ENCODE measurements at places on chromosomes 13 and 19.

GRCh38 chr13:99392470-99393135 is 85.4 kb upstream of the GPR183 start:
- no peak for DNase-seq

DNA sequence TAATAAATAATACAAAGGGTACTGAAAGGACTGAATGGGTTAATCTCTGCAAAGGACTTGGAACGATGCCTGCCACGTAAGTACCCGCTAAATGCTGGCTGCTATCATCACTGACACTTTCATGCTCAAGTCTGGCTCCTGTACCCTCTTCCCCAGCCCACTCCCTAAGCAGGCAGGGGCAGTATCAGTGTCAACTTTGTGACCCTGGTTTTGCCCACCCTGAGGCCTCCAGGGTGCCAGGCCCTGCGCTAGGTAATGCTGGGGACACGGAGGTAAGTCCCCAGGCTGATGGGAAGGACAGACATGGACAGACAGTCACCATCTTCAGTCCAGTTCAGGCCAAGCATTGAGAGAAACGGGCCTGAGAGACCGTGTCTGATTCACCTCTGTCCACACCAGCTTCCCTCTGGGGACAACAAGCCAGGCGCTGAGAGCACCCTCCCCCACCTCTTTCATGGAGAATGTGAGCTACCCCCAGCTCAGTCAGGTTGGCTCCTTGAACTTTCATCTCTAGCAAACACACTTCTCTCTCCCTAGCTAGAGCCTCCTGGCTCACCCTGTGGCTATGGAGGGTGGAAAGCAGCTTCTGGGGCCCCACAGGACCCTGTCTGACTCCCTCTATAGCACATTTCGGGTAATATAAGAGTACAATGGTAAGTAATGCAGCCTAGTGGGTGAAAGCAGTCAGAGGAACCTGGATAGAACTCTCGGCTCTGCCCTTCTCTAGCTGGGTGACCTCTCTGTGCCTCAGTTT is 800 bp downstream of the ETFB start:
- no peak for DNase-seq

GRCh38 chr19:42175952-42176648 is 41.4 kb downstream of the DEDD2 start:
- no peak for DNase-seq

DNA sequence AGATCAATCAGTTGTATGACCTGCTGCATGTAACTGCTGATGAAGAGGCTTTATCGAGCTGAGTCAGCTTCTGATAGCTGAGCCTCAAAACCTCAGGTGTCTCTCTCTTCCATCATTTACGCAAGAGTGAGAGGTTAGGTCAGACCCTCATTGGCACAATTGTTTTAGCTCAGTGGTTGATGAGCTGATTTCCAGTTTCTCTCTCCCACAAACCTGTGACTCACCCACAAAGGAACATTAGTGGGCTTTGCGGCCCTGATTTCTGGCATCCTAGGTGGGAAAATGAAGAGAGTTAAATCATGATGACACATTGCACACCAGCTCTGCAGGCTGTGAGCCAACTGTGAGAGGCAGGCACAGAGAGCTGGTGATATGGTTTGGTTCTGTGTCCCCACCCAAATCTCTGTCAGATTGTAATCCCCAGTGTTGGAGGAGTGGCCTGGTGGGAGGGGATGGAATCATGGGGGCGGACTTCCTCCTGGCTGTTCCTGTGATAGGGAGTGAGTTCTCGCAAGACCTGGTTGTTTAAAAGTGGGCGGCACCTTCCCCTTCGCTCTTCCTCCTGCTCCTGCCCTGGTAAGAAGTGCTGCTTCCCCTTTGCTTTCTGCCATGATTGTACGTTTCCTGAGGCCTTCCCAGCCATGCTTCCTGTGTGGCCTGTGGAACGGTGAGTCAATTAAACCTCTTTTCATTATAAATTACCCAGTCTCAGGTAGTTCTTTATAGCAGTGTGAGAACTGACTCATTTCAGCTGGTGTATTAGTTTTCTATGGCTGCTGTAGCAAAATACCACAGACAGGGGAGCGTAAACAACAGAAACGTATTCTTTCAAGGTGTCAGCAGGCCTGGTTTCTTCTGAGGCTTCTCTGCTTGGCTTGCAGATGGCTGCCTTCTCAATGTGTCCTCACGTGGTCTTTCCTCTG is 33.5 kb upstream of the TMTC4 start:
- DNase-seq, result no peak

DNA sequence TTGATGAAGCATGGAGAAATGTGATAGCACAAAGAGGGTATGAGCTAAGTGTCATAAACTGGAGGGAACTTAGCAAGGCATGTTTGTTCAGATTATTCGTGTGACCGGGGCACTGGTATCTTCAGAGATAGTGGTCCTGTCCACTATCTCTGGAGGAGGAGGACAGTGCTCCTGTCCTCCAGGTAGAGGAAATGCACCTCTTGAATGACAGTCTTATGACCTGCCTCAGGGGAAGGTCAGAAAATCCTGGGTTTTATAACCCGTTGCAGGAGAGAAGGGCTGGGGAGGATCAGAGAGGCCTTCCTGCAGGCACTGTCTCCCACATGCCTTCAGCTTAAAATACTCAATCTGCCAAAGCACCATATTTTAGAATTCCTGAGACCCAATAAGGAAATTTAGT is 213.5 kb upstream of the UBL3 start:
- no peak for DNase-seq

DNA sequence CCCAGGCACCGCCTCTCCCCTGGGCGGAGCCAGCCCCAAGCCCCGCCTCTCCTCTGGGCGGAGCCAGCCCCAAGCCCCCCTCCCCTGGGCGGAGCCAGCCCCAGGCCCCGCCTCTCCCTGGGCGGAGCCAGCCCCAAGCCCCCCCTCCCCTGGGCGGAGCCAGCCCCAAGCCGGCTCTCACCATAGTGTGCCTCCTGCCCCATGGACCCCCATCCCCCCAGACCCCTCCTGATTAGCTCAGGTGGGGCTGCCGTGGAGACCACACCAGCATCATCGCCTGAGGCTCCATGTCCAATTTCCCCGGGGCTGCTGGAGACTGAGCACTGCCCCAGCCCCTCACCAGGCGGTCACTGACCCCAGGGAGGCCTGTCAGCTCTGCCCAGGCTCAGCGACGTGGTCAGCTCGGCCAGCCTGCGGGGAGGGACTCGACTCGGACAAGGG is 4.2 kb upstream of the MADCAM1 start:
- DNase-seq, result no peak

DNA sequence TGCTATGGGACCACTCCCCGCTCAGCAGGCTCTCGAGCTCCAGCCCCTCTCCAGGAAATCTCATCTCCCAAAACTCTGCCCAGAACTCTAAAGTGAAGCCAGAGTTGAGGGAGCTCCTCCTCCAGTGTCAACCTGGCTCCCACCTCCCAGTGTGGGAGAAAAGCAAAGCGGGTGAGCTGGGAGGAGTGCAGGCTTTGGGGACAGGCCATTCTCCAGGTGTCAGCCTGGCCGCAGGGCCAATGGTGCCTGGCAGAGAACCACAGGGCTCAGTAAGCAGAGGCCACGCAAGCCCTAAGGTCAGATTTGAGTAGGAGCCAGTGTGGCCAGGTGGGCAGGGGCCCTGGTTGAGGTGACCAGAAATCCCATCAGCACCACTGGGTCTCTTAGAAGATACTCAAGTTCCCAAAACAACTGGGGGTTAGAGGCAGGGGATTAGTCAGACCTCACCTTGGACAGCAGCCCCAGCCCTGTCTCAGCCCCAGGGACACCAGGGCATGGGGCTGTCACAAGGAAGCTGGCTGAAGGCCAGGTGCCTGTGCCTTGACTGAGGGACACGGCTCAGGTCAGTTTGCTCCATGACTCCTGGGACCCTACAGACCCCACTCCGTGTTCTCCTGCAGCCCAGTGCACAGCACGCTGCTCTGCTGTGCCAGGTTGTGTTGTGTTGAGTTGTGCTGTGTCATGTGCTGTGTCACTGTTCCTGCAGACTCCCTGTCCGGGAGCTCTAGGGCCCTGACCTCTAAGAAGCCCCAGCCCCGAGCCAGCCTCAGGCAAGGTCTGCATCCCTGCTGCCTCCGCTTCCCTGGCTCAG is 2.8 kb upstream of the ZNF181 start:
- DNase-seq, result no peak

DNA sequence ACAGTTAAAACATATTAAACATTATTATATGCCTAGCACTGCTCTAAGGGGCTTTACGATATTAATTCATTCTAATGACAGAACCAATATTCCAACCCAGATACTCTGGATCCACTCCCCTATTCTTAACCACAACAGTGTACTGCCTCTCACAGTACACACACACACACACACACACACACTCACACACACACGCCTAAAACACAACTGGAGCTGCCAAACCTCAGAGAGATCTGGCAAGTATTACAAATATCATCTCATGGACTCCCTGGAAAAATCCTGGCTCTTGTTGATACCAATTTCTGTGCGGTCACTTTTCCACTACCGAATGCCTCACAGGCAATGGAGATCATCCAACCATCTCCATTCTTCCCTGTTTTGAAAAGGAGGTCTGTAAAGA is 1.3 kb downstream of the ZNF780A start:
- DNase-seq, result no peak

- peak; percentile 66 for DNase-seq
Measured at GRCh38 chr19:46000491-46001246, 5.4 kb downstream of the CCDC61 start.

DNA sequence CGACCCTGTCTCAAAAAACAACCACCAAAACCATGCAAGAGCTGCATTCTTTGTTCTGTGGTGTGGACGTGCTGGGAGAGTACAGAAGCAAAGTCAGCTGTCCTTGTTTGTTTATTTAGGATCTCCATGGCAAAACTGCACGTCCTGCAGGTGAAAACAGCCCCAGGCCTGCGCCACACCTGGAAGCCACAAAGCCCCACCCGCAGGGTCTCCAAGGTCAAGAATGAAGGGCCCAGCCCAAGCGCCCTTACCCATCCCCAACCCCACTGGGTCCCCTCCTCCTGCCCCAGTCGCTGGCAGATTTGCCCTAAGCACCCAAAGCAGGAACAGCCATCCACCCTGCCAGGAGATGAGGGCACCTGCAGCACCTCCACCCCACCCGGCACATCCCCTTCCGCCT is 10.5 kb downstream of the MBD3 start:
- no peak for DNase-seq

- no peak for DNase-seq
Measured at GRCh38 chr19:46898731-46899130, 37.9 kb downstream of the ARHGAP35 start.

GRCh38 chr19:51458899-51459505 is 748 bp upstream of the SIGLEC8 start:
- DNase-seq, result no peak

GRCh38 chr13:28659621-28659970 is 666 bp downstream of the POMP start:
- DNase-seq, result no peak

DNA sequence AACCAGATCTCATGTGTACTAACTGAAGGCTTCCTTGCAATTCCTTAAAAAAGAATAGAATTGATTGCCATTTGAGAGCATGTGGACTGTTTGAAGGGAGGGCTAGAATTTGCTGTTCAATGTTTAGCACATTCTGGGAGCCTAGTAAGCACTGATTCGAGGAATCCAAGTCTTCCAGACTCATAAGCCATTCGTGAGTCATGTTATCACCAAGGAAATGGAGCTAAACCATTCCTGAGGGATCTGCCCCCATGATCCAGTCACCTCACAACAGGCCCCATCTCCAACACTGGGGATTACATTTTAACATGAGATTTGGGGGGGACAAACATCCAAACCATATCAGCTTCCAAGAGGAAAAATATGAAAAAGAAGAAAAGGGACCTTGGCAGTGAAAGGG is 276.4 kb downstream of the KCNRG start:
- no peak for DNase-seq

DNA sequence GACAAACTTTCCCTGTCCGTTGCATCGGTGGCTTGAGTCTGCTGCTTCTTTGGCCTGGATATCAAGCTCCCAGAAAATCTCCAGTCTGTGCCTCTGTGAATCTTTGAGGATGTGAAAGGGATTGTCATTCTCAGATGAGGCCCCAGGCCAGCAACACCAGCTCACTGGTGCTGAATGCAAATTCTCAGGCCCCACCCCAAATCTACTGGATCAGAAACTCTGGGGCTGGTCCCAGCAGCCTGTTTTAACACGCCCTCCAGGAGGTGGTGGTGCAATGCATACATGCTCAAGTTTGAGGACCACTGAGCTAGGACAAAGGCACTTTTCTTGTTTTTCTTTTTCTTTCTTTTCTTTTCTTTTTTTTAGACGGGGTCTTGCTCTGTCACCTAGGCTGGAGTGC is 23.6 kb downstream of the TNFSF11 start:
- no peak for DNase-seq

GRCh38 chr13:102138635-102139190 is 263.1 kb downstream of the FGF14 start:
- no peak for DNase-seq

- no peak for DNase-seq
Measured at GRCh38 chr19:3893509-3894179, 13.2 kb downstream of the ATCAY start.

DNA sequence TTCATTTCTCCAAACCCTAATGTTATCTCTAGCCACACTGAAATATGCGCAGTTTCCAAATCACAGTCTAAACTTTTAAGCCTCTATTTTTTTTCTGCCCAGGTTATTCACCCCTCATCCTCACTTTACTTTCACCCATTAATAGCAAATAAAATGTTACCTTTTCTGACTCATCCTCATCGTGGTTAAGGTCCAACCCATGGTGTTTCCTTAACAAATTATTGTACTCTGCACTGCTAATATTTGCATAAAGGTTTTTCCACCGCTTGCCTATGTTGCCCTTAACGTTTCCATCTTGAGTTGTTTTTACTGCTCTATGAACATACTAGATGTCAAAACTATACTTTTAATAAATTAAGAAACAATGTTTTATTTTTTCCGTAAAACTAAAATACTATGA is 780.9 kb upstream of the KLHL1 start:
- DNase-seq, result no peak

- no peak for DNase-seq
Measured at GRCh38 chr19:44635581-44636438, 7.9 kb upstream of the PVR start.

- no peak for DNase-seq
Measured at GRCh38 chr19:45249261-45250033, 1.6 kb upstream of the MARK4 start.

DNA sequence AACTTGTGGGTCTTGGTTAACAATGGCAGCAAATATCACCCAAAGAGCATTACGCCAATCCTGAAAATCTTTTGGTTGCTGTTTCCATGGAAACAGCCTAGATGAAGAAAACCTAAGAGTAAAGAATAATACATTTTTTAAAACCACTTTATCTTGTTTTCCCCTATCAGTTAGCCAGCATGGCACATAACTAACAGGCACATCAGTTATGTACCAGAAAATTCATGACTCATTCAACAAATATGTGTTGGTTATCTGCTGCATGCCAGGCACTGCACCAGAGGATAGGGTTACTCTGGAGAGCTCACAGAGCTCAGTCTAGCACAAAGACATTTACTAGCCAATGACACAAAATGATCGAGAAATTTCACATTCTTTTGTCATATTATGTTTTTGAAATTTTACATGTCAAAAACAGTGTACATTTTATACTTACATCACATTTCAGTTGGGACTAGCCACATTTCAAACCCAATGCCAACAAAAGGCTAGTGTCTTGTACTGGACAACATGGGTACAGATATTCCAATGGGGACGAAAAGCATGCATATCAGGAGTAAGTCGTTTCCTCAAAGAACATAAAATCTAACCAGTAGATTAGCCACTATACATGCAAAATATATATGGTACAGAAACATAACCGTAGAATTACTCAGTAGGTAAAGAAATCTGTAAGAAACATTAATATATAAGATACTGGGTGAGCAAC is 20.3 kb downstream of the LNX2 start:
- no peak for DNase-seq
